ENCODE measurements at places on chromosomes 11 and 22. TPM values are rescaled to one million over a fixed set of nuclear protein-coding genes. Genes with fewer than 3 reads are reported as not detected.

GRCh38 chr11:61569701-61570100, 11.2 kb downstream of the SYT7 start:
- no peaks in the 10 kb centered on the region for H3K36me3 ChIP-seq
- no peak overlapping the region for H3K27ac ChIP-seq

The IPO7 gene
- 160 TPM for total RNA-seq

DNA sequence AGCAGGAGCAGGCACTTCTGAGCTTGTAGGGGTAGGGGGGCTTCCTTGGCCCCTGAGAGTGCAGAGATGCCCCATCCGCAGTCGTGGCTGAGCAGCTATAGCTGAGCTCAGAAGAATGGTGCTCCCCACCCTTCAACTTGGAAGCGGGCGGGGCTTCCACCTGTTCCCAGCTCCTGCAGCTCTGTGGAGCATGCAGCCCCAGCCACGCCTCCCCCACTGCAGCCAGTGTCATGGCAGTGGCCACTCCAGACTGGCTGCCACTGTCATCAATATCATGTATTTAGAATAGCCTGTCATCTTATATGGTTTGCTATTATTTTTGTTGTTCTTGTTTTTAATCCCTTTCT, 213.1 kb downstream of the LRRC4C start:
- H3K27ac ChIP-seq: no peak overlapping the region
- no peak overlapping the region for H3K4me3 ChIP-seq
- no peaks in the 10 kb centered on the region for H3K4me1 ChIP-seq
- no peak for DNase-seq
- peaks cover 4% of the 10 kb centered on the region for H3K36me3 ChIP-seq
- no peaks in the 10 kb centered on the region for H3K27me3 ChIP-seq

GRCh38 chr11:133925756-133926155, 31.0 kb downstream of the IGSF9B start:
- peaks cover 14% of the 10 kb centered on the region for H3K4me1 ChIP-seq
- no peak overlapping the region for H3K4me3 ChIP-seq
- no peak overlapping the region for H3K27ac ChIP-seq
- H3K36me3 ChIP-seq: no peaks in the 10 kb centered on the region
- no peaks in the 10 kb centered on the region for H3K27me3 ChIP-seq
- DNase-seq: no peak

DNA sequence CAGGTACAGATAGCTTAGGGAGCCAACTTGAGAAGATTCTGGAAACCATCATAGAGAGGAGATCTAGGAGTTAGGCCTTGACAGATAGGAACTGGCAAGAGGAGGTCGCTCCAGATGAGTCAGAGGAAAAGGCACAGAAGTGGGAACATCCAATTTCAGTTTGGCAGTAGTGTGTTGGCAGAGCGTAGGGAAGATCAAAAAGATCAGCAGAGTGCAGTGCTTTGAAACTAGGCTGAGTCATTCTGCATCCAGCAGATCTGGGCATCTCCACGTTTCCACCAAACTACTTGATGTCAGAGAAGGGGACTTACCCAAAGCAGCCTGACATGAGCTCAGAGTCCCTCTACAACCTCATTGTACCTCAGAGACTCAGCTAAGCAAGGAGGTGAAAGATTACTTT, 58.5 kb downstream of the GAB4 start:
- H3K4me1 ChIP-seq: peaks cover 2% of the 10 kb centered on the region
- DNase-seq: no peak
- H3K4me3 ChIP-seq: no peak overlapping the region

DNA sequence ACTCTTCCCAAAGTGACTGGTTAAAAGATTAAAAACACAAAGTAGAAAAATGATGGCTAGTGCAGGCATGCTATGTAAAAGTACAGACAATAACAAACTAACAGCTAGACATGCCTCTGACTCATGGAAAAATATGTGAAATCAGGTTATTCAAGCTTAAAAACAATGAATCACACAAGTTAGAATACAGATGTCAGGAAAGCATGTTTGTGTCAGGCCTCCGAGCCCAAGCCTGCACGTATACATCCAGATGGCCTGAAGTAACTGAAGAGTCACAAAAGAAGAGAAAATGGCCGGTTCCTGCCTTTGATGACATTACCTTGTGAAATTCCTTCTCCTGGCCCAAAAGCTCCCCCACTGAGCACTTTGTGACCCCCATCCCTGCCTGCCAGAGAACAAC, 110.1 kb downstream of the NOX4 start:
- H3K4me3 ChIP-seq: no peak overlapping the region
- H3K27ac ChIP-seq: no peak overlapping the region
- no peak for DNase-seq
- no peaks in the 10 kb centered on the region for H3K4me1 ChIP-seq
- H3K36me3 ChIP-seq: peaks cover 7% of the 10 kb centered on the region

The CAPN5 gene
- total RNA-seq: 2.5 TPM

The AP5B1 gene
- total RNA-seq: 15.8 TPM

- H3K27ac ChIP-seq: no peak overlapping the region
- H3K4me1 ChIP-seq: no peaks in the 10 kb centered on the region
- no peaks in the 10 kb centered on the region for H3K27me3 ChIP-seq
- H3K36me3 ChIP-seq: no peaks in the 10 kb centered on the region
- no peak for DNase-seq
Measured at GRCh38 chr22:21896951-21897513, 29.6 kb upstream of the MAPK1 start.

The GP1BB gene
- total RNA-seq: not detected

- DNase-seq: no peak
- H3K36me3 ChIP-seq: no peaks in the 10 kb centered on the region
- H3K27ac ChIP-seq: no peak overlapping the region
- H3K27me3 ChIP-seq: no peaks in the 10 kb centered on the region
- H3K4me3 ChIP-seq: no peak overlapping the region
Measured at GRCh38 chr11:94130298-94131046, 1.8 kb downstream of the PANX1 start.

DNA sequence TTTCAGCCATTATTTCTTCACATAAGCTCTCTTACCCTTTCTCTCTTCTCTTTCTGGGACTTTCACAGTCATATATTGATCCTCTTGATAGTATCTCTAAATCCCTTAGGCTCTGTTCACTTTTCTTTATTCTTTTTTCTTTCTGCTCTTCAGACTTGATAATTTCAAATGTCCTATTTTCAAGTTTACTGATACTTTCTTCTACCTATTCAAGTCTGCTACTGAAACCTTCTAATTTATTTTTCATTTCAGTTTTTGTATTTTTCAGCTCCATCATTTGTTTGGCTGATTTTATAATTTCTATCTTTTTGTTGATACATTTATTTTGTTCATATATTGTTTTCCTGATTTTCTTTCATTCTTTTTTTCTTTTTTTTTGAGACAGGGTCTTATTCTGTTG, 79.1 kb downstream of the SNX19 start:
- H3K27ac ChIP-seq: no peak overlapping the region
- no peak for DNase-seq
- peaks cover 24% of the 10 kb centered on the region for H3K36me3 ChIP-seq

DNA sequence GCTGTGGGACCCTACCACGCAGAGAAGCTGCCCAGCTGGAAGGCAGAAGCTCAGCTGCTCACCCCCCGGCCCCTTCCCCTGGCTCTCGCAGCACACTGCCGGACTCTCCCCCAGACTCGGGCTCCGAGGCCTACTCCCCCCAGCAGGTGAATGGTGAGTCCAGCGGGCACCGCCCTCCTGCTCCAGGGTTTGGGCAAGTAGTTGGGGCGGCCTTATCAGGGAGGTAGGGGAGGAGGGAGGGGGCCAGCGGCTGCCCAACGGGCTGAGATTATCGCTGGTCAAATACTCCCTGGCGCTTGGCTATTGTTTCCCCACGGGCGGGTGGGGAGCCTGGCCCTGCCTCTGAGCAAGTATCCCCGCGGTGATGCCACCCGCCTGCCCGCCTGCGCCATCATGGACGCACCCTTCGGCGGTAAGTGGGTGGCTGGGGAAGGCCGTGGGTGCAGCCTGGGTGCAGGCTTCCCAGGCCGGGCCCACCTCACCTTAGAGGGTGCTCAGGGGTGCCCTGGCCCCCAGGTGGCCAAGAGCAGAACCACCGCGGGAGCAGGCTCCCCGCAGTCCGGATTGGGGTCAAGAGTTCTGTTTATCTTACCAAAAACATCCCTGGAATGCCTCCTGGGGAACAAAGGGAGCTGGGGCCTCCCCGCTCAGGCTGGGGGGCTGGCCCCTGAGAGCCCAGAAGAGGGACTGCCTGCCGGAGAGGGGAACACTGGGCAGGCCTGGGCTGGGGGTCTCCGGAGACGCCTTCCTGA, 16.9 kb downstream of the MYRF start:
- H3K4me1 ChIP-seq: peaks cover 3% of the 10 kb centered on the region
- H3K4me3 ChIP-seq: no peak overlapping the region
- no peaks in the 10 kb centered on the region for H3K27me3 ChIP-seq
- H3K27ac ChIP-seq: no peak overlapping the region

DNA sequence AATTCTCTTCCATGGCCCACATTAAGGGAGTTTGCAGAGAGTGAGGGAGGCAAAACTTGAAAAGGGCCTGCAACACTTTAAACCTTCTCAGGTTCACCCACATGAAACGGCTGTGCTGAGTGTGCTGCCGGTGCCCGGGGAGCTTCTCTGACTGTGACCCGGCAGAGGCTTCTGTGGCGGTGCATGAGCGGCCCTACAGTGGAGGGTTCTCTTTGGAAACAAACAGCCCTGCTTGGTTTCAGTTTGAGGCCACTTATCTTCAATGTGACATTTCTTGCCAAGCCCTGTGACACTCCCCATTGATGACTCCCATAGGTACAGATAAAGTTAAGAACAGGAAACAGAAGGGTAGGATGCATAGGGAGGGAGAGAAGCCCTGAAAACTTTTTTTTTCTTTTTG, 31.8 kb downstream of the FAM118A start:
- no peaks in the 10 kb centered on the region for H3K4me1 ChIP-seq
- no peak overlapping the region for H3K4me3 ChIP-seq
- H3K27ac ChIP-seq: no peak overlapping the region
- no peak for DNase-seq

The CD3G gene
- total RNA-seq: 49.4 TPM

GRCh38 chr22:47811971-47812370, 1049.5 kb downstream of the TBC1D22A start:
- H3K36me3 ChIP-seq: no peaks in the 10 kb centered on the region
- no peak overlapping the region for H3K4me3 ChIP-seq
- H3K27me3 ChIP-seq: peaks cover 23% of the 10 kb centered on the region
- DNase-seq: no peak

Data from natural killer cell treated with Interleukin-12 subunit alpha and Interleukin-12 subunit beta and Interleukin-15 and Interleukin-18, amount 100 ng/mL, for 72 hours (primary cell).